Fibroblast of skin of right quadriceps (primary cell): ENCODE measurements at places on chromosomes 3 and 15.

- DNase-seq, result no peak
Observed at GRCh38 chr3:120587332-120587975, 8.7 kb upstream of the NDUFB4 start.

DNA sequence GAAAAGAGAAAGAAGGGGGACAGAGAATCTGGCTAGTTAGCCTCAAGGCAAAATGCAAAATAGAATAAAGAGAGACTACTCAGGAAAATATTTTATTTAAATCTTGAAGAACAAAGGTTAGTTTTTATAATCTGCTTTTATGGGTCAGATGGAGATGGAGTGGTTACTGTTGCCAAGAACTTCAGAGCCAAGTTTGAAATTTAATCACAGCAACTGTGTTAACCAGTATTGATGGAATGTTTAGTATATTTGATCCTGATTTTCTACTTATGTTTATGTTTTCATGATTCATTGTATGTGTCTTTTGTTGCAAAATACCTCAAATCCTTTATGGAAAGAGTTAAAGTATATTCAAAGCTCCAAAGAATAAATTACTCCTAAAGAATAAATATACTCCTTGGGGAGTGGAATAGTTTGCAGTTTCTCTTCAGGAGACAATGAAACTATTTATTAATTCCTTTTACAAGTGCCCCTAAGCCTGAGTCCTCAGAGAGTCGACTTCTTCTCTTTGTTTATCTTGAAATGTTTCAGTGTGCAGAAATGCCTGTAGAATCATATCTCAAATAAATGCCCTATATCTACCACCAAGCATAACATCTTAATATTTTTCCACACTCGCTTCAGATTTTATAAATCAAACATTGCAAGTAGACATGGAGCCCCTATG is 60.9 kb upstream of the THSD4 start:
- peak; percentile 29 for DNase-seq

- DNase-seq, result no peak
Observed at GRCh38 chr3:184626923-184627322, 65.3 kb downstream of the EPHB3 start.

- DNase-seq, result peak; percentile 27
Observed at GRCh38 chr3:42572278-42572677, 9.5 kb downstream of the SEC22C start.

DNA sequence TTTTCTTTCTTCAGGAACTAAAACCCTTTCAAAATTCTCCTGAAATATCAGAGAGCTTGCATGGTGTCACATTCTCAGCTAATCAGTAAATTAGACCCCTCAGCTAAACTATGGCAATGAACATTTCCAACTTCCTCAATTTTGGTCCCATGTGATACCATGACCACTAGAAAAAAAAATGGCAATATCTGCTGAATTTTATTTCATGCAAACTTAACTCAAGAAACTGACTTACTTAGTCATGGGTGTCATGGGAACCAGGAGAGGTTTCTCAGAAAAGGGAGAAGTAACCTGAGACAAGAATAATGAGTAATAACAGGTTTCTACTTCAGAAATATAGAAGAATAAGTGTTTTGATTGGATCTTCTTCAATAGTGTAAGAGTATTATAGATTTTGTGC is 784.6 kb upstream of the ALCAM start:
- DNase-seq, result no peak

DNA sequence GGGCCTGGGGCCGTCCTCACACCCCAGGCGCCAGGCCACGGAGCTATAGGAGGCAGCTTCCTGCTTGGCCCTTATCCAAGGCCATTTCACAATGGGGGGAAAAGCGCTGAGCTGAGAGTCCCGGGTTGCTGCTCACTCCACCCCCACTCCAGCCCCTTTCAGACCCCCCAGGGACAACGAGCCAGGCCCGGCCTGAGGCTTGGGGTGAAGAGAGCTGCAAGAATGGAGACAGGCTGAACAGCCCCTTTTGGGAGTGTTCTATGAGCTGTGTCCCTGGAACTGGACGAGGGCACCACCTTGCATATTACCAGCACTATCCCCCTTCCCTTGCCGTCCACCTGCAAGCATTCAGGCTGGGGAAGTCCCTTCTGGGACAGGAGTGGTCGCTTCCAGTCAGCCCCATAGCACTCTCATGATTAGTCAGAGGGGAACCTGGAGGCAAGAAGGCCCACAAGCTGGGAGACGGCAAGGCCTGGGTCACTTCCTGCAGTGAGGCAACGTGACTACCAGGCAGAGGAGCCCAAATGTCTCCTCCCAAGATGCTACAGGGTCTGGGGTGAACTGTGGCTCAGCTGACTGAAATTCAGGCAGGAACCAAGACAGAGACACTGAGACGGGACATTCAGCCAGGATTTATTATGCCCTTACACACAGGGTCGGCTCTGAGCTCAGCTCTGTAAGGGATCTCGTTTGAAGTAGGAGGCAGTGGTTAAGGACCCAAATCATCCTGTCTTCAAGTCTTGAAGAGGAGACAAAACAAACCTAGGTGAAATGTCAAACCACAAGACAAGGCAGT is 8.6 kb upstream of the SRP14 start:
- peak; percentile 83 for DNase-seq

- peak; percentile 43 for DNase-seq
Observed at GRCh38 chr3:19885468-19885867, 48.5 kb downstream of the EFHB start.

DNA sequence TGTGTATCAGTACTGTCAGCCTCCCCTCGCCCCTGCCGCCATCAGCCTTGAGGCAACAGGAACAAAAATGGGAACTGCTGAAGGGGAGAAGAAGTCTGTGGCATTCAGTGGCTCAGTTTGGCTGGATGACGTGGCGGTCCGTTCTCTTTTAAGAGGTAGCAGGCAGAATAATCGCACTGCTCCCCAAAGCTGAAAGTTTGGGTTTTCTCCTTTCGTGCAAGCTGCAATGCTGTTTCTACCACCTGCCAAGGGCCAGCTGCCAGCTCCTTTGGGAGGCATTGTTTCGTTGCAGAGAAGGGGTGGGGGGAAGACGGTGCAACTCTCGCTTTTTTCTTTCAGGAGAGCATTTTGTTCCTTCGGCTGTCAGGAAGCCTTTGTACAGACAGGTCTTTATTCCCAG is 369.6 kb upstream of the RORA start:
- DNase-seq, result no peak

- peak; percentile 37 for DNase-seq
Observed at GRCh38 chr15:66472176-66472999, 25.2 kb downstream of the SNAPC5 start.
